CD4-positive, alpha-beta T cell treated with Interleukin-21 for 1 hour (primary cell): ENCODE measurements at places on chromosomes 3 and 15.

DNA sequence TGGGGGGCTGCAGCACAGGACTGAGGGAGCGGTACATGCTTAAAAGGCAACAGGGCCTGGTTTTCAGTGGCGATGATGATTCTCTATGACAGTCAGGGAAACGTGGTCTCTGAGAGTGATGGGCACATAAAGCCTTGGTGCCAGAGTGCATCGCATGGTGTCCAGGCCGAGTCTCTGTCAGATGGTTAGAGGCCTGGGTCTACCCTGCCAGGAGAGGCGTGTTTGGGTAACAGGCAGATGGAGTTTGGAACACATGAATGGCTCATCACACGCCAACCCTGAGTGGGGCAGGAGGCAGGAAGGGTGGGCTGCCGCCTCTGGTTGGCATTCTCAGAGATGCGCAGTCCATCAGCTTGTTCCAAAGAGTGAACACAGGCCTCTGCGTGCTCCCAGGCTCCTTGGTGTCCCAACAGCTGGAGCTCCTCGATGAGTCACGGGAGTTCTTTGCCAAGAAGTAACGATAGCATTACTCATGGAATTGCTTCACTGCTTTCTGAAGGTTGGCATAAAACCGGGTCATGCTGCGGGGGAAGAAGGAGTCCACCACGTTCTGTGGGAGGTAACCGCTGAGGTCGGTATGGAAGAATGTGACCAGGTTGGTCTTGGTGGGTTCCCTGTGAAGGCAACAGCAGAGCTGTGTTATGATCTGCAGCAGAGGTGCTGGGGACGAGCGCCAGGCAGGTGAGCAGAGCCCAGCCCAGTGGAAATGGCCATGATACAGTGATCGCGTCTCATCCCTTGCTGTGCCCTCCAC is 11.0 kb downstream of the STARD5 start:
- no peak for DNase-seq

DNA sequence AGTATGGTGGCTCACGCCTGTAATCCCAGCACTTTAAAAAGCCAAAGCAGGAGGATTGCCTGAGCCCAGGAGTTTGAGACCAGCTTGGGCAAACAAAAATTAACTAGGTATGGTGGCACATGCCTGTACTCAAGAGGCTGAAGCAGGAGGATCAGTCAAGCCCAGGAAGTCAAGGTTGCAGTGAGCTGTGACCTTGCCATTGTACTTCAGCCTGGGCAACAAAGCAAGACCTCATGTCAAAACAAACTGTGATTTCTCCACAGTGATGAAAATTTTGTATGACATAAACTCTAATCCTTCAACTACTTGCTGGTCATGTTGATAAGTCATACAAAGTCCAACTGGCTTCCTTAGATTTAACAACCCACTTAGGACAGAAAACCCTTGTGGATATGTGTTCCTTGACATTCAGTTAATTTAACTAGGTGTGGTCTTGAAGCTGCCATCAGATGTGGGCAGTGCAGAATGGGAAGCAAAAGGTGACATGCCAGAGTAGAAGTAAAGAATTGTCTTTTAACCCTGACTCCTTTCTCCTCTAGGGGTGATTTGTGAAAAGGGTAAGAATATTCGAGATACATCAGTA is 263.3 kb downstream of the PTPRG start:
- DNase-seq: no peak

- DNase-seq: no peak
These were observed 40.7 kb downstream of the SERPINI1 start for GRCh38 chr3:167776066-167776685.

DNA sequence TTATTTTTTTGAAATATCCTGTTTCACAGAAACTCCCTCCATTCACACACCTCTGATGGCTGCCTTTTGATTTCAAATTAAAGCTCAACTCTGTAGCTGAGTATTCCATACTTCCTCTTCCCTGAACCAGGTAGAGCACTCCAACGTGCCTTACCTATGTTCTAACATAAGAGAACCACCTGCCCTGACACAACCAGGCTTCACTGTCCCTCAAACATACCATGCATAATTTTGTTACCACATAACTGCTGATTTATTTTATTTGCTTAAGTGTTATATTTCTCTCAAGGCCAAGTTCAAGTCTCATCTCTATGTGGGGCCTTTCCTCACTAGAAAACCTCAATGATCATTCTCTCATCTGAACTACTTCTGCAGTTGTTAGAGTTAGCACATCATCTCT is 209.7 kb downstream of the P3H2 start:
- DNase-seq: no peak

GRCh38 chr3:122941228-122942206 is 86.0 kb downstream of the SEMA5B start:
- DNase-seq: peak; percentile 25

DNA sequence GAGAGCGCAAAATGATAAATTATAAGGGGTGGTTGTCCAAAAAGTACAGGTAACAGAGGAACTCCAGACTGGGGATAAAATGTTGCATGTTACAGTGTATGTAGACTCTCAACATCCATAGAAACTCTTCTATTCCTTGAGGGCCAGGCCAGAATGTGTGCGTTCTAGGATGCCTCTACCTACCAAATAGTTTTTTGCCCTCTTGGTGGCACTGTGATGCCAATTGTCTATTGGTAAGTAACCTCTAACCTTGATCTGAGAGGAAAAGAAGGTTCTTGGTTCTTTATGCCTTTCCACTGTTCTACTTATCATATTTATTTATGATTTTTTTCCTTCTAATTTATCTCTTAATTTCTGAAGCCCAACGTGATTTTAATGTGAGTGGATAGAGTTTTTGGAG is 424.6 kb downstream of the GRM7 start:
- no peak for DNase-seq

GRCh38 chr3:116812949-116813348 is 103.4 kb downstream of the TUSC7 start:
- no peak for DNase-seq

DNA sequence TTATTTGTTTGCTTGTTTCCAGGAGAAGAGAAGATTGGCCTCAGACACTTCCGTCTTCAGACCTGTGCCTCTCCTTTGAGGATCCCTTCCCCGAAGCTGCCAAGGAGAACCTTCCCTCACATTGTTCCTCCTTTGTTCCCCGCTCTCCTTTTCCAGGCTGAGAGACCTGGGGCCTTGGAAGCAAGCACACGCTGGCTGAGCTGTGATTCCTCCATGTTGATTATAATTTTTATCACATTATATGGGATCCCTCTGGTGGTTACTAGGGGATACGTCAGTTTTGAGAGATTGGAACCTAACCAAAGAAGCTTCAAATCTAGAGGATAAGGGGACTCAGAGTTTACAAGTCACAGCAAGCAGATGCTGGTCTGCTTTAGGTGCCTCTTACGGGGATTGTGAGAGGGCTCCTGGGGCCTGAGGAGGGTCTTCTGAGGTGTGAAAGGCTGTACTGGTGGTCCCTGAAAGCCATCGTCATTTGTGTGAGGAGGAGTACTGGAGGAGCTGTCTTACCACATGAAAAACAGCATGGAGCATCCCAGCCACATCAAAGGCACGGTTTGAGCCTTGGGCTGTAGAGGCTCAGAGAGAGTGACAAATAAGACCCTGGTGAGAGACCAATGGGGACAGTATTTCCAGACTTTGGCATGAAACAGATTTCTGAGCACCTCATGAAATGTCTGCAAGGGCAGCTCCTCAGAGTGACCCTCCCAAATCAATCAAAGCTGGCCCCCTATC is 760.1 kb upstream of the CFAP20DC start:
- peak; percentile 10 for DNase-seq

GRCh38 chr3:170584585-170585007 is 1.3 kb downstream of the SLC7A14 start:
- DNase-seq: peak; percentile 10

DNA sequence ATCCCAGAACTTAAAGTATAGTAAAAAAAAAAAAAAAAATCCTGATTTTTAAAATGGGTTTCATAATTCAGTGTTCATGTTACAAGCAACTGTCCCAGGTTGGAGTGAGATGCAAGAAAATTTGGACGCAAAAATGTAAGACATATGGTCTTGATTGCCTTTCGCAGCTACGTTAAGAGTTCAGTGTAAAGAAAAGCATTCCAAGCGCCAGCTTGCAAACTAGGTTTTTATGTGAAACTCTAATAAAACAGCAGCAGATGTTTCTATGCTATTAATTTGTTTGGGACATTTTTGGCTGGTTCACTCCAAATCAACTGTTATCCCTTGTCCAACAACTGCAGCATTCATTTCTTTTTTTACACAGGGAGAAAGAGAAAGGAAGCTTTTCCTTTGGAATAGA is 957.8 kb downstream of the ROBO1 start:
- no peak for DNase-seq

- no peak for DNase-seq
These were observed 4.8 kb downstream of the MYL3 start for GRCh38 chr3:46858456-46858855.

GRCh38 chr3:127019449-127019848 is 36.5 kb downstream of the PLXNA1 start:
- DNase-seq: no peak
